RCC 7860 (cell line): ENCODE measurements at places on chromosomes 5 and 9.

DNA sequence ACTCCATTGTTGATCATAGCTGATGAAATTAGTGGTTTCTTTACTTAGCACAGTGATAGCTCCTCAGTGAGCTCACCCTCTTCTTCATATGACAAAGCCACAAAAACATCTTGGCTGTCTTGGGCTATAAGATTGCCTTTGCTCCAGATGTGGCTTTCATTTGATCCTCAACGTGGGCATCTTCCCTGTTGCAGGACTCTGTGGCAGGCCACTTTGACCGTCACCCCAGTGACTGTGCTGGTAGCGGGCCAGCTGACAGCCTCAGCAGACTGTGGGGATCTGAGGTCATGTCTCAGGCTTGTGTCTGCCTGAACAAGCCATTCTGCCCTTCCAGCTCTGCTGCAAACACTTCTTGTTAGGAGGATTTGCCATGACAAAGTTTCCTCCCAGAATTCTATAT, 422.2 kb downstream of the NR2F1-AS1 start:
- DNase-seq: no peak

GRCh38 chr5:59817536-59817935, 76.0 kb downstream of the PDE4D start:
- DNase-seq: no peak

DNA sequence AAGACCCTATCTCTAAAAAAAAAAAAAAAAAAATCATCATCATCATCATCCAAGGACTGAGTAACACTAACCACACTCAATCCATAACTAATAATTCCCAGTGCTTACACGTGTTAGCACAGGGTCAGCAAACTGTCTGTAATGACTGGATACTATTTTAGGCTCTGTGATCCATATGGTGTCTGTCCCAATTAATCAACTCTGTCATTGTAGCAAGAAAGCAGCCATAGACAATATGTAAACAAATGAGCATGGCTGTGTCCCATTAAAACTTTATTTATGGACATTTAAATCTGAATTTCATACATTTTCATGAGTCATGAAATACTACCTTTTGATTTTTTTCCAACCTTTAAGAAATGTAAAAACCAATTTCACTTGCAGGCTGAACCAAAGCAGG, 148.4 kb downstream of the SIL1 start:
- DNase-seq: no peak

DNA sequence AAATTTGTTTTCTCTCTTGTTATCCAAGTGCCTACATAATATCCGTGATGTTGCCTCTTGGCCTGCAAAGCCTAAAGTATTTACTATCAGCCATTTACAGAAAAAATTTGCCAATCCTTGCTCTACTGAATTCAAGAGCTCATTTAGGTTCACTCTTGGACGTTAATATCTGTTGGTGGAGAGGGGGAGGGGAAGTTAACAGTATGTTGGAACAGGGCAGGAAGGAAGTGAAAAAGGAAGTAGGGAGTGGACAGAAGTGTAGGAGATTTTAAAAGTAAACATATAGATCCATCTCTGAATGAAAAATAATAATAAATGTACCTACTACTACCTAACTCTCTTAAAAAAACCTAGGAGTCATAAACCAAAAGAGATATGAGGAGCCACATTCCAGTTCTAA, 32.8 kb downstream of the ZNF608 start:
- DNase-seq: no peak

- no peak for DNase-seq
Observed at GRCh38 chr9:135048046-135048757, 39.3 kb upstream of the OLFM1 start.

DNA sequence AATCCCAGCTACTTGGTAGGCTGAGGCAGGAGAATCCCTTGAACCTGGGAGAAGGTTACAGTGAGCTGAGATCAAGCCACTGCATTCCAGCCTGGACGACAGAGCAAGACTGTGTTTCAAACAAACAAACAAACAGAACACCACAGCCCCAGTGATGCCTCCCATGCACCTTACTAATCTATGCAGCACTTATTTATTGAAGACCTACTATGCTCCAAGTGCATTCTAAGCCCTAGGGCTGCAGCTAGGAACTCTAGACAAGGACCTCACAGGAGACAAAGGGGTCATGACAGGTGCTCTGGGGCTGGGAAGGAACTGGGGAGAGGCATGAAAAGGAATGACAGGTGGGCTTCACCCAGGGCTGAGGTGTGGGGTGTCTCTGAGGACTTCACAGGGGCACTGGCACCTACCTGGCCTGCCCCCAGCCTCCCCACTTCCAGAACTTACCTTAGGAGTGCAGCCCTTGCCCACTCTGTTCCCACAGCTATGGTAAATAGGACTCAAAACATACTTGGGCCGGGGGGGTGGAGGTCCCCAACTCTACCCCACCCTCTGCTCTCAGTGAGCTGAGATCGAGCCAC, 69.4 kb downstream of the C9orf50 start:
- no peak for DNase-seq

GRCh38 chr9:115923410-115923809, 230.2 kb upstream of the PAPPA start:
- no peak for DNase-seq

- no peak for DNase-seq
Observed at GRCh38 chr5:166532456-166533220, 1758.8 kb upstream of the WWC1 start.

DNA sequence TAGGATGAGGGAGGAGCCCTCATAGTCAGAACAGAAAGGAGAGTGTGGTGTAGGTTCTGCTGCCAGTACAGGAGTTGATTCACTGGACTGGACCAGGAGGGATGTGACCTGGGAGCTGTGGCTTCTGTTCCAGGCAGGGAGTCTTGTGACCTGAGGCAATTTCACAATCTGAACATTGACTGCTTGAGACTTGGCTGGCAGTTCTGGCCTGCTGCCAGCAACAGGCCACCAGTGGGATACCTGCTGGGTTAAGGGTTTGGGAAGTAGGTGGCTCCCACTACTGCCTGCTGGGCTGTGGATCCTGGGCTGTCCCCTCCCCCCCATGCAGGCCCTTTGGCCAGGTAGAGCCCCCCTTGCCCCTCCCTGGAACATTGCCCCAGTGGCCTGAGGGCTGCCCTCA, 268.6 kb upstream of the ARRDC3 start:
- DNase-seq: no peak

DNA sequence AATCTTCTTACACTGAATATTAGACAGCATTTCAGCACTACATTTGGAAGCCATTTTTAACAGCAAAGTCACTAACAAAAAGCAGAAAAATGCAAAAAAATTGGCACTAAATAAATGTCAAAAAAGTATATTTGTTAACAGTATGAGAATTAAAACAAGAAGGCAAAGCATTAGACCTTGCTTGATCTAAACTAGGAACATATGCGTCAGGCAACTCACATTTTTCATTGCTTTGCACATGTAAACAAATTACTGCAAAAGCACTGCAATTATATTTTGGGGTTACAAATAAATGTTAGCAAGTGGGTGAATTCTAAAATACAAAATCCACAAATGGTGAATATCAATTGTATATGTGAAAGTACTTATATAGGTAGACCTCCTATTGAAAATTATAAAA, 49.0 kb upstream of the RAPGEF6 start:
- no peak for DNase-seq

GRCh38 chr9:78325343-78325742, 28.4 kb downstream of the PSAT1 start:
- DNase-seq: no peak

- DNase-seq: no peak
Observed at GRCh38 chr5:78747055-78747454, 98.5 kb upstream of the LHFPL2 start.

DNA sequence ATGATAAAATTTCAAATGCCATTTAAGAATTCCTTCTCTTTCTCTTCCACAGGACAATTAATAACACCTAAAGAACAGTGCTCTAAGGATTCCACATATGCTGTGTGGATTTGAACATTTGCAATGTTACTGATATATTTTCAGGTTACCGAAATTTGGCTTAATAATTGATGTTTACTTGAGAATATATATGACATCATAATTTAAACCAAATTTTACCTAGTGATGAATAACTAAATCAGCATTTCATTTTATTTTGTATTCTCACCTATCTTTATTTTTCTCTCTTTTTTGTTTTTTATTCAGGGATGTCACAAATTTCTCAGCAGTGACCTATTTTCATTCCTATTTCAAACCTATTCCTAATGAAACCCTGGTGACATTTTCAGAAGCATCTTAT, 429.6 kb downstream of the SLCO4C1 start:
- no peak for DNase-seq

DNA sequence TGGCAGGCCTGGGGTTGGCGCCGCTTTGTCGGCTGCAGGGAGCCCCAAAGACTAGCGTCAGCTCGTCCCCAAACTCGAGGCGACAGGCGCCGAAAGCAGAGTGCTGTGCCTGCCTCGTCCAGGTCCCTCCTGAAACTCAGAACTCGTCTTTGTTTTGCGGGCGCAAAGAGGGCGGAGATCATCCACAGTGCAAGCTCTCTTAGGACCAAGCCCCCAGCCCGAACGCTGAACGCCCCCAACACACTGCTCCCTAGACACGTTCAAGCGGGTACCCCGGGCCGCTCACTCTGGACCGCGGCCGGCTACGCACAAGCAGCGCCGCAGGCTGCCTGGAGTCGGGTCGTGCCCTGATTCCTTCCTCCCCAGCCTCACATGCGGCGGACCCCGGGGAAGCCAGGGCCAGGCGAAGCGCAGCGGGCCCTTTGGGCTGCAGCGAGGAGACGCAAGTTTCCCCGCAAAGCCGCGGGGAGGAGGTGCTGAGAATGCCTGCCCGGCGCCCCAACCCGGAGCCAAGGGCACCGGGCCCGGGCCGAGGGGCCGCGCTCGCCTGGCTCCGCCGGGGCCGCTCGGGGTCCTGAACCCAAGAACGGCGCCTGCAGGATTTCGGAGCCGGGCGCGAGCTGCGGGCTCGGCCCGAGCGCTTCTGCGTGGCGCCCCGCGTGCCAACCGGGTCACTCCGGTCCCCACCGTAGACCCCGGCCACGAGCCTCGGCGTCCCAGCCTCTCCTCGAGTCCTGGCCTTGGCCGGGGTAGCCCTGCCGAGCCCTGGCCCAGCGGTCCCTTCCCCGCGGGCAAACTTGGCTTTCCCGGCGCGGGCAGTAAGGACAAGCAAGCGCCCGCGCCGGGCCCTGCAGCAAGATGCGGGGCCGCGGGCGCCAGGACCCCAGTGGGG, 738 bp downstream of the FSTL4 start:
- no peak for DNase-seq

DNA sequence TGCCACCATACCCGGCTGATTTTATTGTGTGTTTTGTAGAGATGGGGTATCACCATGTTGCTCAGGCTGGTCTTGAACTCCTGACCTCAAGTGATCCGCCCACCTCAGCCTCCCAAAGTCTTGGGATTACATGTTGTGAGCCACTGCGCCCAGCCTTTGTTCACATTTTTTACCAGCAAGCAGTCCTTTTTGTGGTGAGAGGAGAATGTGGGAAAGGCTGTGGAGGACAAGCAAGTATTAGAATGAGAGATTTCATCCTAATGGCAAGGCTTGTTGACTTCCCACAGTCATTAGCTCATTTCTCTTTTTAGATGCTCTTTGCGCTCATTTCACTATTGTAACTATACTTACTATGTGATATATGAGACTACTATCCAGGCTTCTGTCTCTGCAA, 6.1 kb downstream of the IL31RA start:
- DNase-seq: no peak

GRCh38 chr9:98410185-98410697, 154.8 kb upstream of the TBC1D2 start:
- no peak for DNase-seq

DNA sequence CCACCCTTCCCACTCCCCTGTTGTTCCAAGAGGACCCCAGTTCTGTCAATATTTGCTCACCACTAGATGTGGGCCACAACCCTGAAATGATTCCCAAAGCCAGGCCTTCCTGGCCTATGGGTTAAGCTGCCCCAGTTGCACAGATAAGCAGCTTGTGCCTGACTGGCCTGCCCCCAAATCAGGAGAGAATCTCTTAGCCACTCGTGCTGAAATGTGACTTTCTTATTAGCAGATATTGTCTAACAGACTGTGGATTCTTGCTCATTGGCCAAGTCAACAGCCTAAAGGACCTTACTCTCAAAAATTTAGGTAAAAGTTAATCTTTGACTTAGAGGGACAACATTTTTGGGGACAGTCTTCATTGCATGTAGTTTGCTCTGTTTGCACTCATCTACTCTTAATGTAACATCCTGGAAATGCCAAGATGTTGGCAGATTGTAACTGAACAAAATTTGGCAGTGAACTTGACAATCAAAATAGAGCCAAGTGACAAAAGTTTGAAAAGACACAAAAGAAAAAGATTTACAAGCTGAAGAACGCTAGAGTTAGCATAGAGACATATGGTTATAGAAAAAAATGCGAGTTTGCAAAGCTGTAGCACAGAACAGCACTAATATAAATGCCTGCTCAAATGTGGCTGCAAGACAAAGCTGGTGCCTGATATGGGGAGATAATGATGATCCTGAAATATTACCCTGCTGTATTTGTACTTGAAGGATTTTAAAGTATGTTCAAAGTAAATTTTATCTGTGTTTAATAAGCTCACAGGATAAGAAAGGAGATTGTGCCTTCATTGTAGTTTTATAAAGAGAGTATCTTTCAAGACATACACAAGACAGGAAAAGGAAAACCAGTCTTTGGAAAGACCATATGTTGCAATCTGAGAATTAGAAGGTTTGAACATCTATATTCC, 29.0 kb upstream of the FSD1L start:
- DNase-seq: no peak

DNA sequence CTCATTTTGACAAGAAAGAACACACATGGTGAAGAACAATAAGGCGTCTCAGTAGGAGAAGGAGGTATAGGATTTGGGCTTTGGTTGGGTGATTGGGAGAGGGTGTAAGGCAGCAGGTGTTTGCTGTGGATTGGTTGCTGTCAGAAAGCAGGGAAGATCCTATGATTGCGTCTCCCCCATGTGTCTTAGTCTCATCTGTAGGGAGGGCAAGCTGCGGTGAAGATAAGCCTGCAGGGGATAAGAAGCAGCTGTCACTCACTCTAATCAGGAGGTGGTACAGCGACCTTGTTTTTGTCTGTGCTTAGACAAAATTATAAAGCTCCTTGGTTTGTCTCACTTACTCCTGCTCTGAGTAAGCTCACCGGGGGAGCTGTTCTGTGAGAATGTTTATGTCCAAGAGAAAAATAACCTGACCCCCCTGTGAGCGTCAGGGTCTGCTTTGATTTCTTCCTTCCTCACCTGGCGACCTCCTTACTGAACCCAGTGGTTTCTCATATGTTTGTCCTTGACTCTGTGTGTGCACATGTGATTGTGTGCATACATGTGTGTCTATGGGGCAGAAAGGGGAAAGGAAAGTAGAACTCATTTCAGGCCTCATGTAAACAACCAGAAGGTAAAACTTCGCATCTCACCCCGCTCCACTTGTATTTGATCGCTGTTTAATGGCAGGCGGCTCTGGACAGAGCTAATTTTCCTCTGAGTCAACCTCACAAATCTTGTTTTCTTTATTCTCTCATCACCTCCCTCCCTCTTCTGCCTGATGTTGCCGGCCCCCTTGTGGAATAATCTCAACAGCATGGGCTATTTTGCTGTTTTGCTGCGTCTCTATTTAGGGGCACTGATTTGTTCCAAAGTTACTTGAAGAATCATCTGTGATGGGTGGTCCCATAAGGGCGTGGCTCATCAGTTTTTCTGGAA, 105.6 kb downstream of the TENT4A start:
- no peak for DNase-seq

- no peak for DNase-seq
Observed at GRCh38 chr5:66982470-66982869, 214.1 kb downstream of the CD180 start.
